Activated CD4-positive, CD25-positive, alpha-beta regulatory T cell treated with anti-CD3 and anti-CD28 coated beads, Interleukin-2, amount 50 U/mL, for 72 hours (primary cell): ENCODE measurements at places on chromosomes 11 and 22.
A peak's percentile ranks its signal among the peaks of the same experiment; 100 is the strongest.

GRCh38 chr11:65165410-65166317 is 4.4 kb upstream of the SPDYC start:
- DNase-seq, result no peak

DNA sequence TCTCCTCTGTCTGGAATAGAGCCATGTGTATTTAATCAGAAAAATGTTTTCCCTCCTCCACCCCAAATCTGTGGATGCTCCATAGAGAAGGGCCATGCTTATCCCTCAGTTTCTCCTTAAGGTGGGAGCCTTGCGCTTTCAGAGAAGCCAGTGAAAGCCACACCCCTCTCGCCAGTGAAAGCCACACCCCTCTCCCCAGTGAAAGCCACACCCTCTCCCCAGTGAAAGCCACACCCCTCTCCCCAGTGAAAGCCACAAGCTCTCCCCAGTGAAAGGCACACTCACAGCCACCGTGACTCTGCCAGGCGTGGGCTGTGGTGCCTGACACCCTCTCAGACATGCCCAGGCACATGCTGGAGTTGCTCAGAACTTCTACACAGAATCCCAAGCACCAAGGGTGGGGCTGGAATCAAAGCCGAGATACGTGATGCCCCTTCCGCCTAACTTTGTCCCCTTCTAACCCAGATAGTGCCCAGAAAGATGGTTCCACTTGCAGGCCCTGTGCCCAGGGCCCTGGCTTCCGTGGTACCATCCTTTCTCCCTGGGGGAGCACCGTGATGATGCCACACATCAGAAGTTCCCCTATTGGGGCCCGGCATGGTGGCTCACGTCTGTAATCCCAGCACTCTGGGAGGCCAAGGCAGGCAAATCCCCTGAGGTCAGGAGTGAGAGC is 16.5 kb upstream of the PRR5 start:
- DNase-seq, result peak; percentile 77

DNA sequence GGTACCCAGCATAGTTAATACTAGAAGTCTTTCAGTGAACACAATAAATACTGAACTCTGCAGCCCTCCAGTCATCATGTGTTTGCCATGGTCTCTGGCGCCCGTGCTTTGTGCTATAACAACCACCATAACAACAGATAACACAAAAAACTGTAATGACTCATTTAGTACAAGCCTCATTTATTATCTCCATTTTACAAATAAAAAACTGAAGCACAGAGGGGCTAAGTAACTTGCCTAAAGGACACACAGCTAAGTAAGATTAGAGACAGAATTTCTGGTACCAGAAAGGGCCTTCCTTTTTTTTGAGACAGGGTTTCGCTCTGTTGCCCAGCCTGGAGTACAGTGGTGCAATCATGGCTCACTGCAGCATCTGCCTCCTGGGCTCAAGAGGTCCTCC is 19.5 kb downstream of the RBFOX2 start:
- no peak for DNase-seq

DNA sequence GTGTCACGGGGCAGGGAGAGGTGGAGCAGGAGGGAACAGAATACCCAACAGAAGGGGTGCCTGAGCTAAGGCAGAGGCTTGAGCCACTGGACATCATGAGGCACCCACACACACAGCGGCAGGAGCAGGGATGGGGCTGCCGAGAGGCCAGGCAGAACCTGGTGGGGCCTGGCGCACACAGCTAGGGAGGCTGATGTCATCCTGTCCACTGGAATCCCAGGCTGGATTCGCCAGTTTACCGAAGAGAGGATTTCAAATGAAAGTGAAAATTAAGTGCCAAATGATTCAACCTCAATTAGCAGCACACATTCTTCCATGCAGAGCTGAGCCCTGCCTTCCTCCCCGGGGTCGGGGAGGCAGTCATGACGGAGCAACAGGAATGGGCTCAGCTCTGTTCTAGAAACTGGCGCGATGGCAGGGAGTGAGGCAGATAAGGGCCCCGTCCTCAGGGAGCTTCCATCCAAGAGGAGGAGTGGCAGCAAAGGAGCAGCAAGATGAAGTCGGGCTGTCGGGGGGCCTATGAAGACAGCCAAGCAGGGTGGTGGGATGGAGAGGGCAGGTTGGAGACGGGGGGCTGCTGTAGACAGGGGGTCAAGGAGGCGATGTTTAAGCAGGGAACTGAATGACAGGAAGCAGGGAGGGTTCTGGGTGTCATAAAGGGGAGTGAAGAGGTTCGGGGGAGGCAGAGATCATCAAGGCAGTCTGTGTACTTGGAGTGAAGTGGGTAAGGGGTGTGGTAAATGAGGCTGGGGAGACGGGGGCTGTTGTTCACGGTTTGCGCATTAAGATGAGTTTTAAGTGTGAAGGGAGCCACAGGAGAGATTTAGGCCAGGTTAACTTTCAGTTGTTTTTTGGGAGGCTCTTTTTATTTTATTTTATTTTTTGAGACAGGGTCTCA is 6.4 kb downstream of the RAC2 start:
- DNase-seq, result peak; percentile 28

- DNase-seq, result no peak
Observed at GRCh38 chr22:26287382-26288225, 118.3 kb downstream of the SEZ6L start.

- DNase-seq, result no peak
Observed at GRCh38 chr11:44943118-44943517, 7.6 kb downstream of the TP53I11 start.

- DNase-seq, result no peak
Observed at GRCh38 chr11:132296946-132297610, 926.7 kb downstream of the NTM start.

DNA sequence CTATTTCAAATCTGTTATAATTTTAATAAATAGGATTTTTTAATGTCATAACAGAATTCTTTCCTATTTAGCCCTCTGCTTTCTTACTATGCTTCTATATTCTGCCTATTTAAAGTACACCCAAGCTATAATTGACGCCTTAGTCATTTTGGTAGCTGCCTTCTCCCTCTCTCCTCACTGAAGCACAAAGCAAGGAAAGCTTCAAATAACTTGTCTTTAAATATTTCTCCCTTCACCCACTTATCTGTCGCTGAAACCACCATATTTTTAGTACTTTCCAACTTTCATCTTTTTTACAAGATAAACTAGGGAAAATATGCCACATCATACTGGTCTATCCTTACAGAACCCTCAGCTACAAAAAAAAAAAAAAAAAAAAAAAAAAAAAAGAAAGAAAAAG is 127.9 kb downstream of the ENTHD1 start:
- no peak for DNase-seq

- no peak for DNase-seq
Observed at GRCh38 chr11:110777775-110778174, 65.5 kb upstream of the ARHGAP20 start.

DNA sequence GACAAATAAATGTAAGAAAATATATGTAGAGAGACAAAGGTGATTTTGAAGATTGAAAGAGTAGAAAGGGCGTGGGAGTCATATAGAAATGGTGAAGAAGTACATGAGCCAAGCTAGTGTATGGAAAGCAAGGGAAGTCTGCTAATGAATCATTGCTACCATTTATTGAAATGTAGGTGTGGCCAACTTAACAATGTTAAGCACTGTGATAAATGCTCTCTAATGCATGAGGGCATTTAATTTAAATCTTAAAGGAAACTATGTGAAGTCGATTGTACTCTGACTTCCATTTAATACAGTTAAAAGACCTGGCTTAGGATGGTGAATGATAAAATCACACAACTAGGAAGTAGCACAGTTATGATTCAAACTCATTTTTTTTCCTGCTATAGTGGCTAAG is 219.9 kb downstream of the CASP12 start:
- DNase-seq, result no peak

- DNase-seq, result no peak
Observed at GRCh38 chr22:22092974-22093373, 110.4 kb upstream of the TOP3B start.

GRCh38 chr11:129490004-129490403 is 114.4 kb downstream of the BARX2 start:
- no peak for DNase-seq

DNA sequence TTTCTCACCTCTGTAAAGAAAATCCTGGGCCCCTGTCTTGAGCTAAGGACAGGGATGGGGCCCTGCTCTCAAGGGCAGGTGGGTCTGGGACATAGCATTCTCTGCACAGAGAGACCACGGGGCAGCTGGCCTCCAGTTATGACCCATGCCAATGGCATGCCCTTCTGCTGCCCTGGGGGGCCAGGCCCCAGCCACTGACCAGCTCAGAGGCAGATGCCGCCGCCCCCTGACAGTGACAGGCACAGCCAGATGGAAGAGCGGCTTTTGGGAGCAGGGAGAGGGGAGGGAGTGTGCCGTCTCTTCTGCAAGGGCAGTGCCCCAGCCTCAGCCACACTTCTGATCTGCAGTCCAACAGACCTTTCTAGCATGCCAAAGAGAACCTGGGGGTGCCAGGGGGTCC is 114.8 kb upstream of the NAV2 start:
- no peak for DNase-seq
